ENCODE measurements at places on chromosomes 3 and 15. TPM values are rescaled to one million over a fixed set of nuclear protein-coding genes. Genes with fewer than 3 reads are reported as not detected.

Gene ANKUB1
- not detected for polyA plus RNA-seq

Gene ZIC1
- not detected for polyA plus RNA-seq

Gene DNAJA4
- polyA plus RNA-seq = 2.4 TPM

GRCh38 chr3:31573036-31573779 lies 40.5 kb downstream of the STT3B start:
- H3K4me3 ChIP-seq = no peak overlapping the region
- peaks cover 24% of the 10 kb centered on the region for H3K4me1 ChIP-seq
- peak; percentile 55 for DNase-seq
- no peak overlapping the region for H3K27ac ChIP-seq
- H3K36me3 ChIP-seq = peaks cover 2% of the 10 kb centered on the region

DNA sequence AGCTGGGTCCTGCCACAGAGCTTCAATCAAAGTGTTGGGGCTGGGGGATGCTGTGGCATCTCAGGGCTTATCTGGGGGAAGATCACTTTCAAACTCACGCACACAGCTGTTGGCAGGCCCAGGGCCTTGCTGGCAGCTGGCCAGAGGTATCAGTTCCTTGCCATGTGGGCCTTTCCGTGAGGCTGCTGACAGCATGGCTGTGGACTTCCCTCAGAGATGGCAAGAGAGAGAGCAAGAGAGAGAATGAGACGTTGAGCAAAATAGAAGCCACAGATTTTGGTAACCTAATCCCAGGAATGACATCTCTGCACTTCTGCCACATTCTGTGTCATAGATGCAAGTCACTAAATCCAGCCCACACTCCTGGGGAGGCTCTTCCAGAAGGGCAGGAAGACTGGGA lies 91.0 kb downstream of the TPRG1 start:
- no peaks in the 10 kb centered on the region for H3K36me3 ChIP-seq
- no peak for DNase-seq
- H3K27me3 ChIP-seq = no peaks in the 10 kb centered on the region
- no peaks in the 10 kb centered on the region for H3K4me1 ChIP-seq

GRCh38 chr3:115233021-115233420 lies 85.9 kb upstream of the ZBTB20 start:
- no peaks in the 10 kb centered on the region for H3K4me1 ChIP-seq
- H3K36me3 ChIP-seq = no peaks in the 10 kb centered on the region
- H3K27me3 ChIP-seq = no peaks in the 10 kb centered on the region
- no peak overlapping the region for H3K27ac ChIP-seq

GRCh38 chr15:72078887-72079286 lies 39.1 kb downstream of the MYO9A start:
- H3K4me1 ChIP-seq = no peaks in the 10 kb centered on the region
- no peak for DNase-seq
- H3K36me3 ChIP-seq = no peaks in the 10 kb centered on the region
- no peak overlapping the region for H3K4me3 ChIP-seq
